ENCODE measurements at places on chromosomes 12 and 14. TPM values are rescaled to one million over a fixed set of nuclear protein-coding genes. Genes with fewer than 3 reads are reported as not detected.

- no peaks in the 10 kb centered on the region for H3K36me3 ChIP-seq
- no peak for DNase-seq
- no peak overlapping the region for H3K27ac ChIP-seq
Observed at GRCh38 chr12:44812062-44812461, 64.1 kb downstream of the NELL2 start.

Gene MUCL1
- total RNA-seq: not detected

DNA sequence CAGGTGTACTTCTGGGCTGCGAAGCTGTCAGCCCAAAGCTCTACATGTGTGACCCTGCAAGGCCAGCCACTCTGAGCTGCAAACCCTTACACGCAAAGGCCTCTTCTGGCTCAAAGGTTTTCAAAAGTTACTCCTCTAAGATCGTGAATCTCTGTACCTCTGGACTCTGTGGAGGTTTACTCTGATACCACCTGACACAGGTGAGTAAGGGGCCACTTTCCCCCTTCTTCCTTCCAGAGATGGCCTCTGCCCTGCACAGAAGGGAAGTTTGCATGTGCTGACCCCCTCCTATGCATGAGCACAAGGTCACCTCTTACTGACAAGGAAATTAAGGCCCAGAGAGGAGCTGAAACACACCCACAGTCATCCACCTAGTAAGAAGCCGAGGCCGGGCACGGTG, 14.5 kb downstream of the ITPK1 start:
- DNase-seq: no peak
- no peaks in the 10 kb centered on the region for H3K27me3 ChIP-seq
- peaks cover 18% of the 10 kb centered on the region for H3K4me1 ChIP-seq
- no peaks in the 10 kb centered on the region for H3K36me3 ChIP-seq
- no peak overlapping the region for H3K27ac ChIP-seq

GRCh38 chr12:119634743-119635142, 33.2 kb upstream of the PRKAB1 start:
- peak; percentile 43 for DNase-seq
- H3K4me1 ChIP-seq: no peaks in the 10 kb centered on the region
- H3K4me3 ChIP-seq: no peak overlapping the region
- no peaks in the 10 kb centered on the region for H3K36me3 ChIP-seq
- H3K27ac ChIP-seq: no peak overlapping the region
- no peaks in the 10 kb centered on the region for H3K27me3 ChIP-seq

DNA sequence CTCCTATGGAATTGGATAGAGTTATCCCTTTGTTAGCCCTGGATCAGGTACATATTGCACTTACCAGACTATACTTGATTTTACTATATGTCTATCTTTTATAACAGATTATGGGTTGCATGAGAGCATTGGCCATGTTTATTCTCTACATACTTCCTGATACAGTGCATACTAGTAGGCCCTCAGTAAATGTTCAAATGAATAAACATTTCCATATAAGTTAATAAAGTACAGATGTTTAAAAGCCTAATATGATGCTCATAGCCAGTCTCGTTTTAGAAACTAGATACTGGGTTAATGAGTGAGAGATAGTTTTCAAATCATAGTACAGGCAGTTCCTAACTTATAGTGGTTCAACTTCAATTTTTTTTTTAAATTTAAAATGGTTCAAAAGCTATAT, 39.5 kb upstream of the TOMM20L start:
- no peaks in the 10 kb centered on the region for H3K27me3 ChIP-seq
- H3K36me3 ChIP-seq: peaks cover 27% of the 10 kb centered on the region
- no peak for DNase-seq
- H3K27ac ChIP-seq: no peak overlapping the region
- no peak overlapping the region for H3K4me3 ChIP-seq
- H3K4me1 ChIP-seq: no peaks in the 10 kb centered on the region

Gene KCNH3
- 1.1 TPM for total RNA-seq

- H3K36me3 ChIP-seq: no peaks in the 10 kb centered on the region
- peak overlapping the region; percentile 99 for H3K27ac ChIP-seq
- H3K4me1 ChIP-seq: no peaks in the 10 kb centered on the region
- peak overlapping the region; percentile 94 for H3K4me3 ChIP-seq
- H3K27me3 ChIP-seq: no peaks in the 10 kb centered on the region
Observed at GRCh38 chr12:79933532-79934264, 1.2 kb downstream of the PPP1R12A start.

DNA sequence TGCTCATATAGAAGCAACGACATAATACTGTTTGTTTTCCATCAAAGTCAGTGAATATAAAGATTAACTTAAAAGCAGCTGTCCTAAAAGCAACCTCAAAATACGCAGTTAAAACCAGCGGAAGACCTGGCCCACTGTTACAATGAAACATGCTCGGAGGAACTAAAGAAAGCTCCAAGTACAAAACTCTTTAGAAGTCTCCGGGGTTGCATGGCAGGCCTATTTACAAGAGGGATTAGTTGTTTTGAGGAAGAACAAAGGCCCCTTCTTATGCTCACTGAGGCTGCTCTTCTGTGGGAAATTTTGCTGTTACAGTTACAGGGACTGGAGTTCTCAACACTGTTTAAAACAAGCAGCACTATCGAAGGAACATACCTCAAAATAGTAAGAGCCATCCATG, 75.9 kb upstream of the C12orf71 start:
- H3K4me3 ChIP-seq: no peak overlapping the region
- no peaks in the 10 kb centered on the region for H3K27me3 ChIP-seq
- no peak overlapping the region for H3K27ac ChIP-seq

GRCh38 chr12:22800332-22800731, 175.4 kb downstream of the ETNK1 start:
- DNase-seq: no peak
- no peak overlapping the region for H3K27ac ChIP-seq
- no peaks in the 10 kb centered on the region for H3K4me1 ChIP-seq

- no peak overlapping the region for H3K27ac ChIP-seq
- no peak overlapping the region for H3K4me3 ChIP-seq
- H3K27me3 ChIP-seq: no peaks in the 10 kb centered on the region
Observed at GRCh38 chr12:10861366-10861765, 12.1 kb upstream of the PRR4 start.

Gene RNASE3
- total RNA-seq: not detected

Gene IFNG-AS1
- 0.31 TPM for total RNA-seq

GRCh38 chr14:33026850-33027430, 88.3 kb downstream of the NPAS3 start:
- H3K36me3 ChIP-seq: no peaks in the 10 kb centered on the region
- peak overlapping the region; percentile 80 for H3K27ac ChIP-seq
- peaks cover 4% of the 10 kb centered on the region for H3K4me1 ChIP-seq
- H3K27me3 ChIP-seq: no peaks in the 10 kb centered on the region

Measured in muscle of leg (tissue), 16 donors.